Neural progenitor cell (in vitro differentiated cells): ENCODE measurements at places on chromosomes 5 and 9. TPM values are rescaled to one million over a fixed set of nuclear protein-coding genes. Genes with fewer than 3 reads are reported as not detected.

The FBP1 gene
- 0.31 TPM in 1 of 2 replicates, not detected in the other for total RNA-seq

The ZFP2 gene
- 6.8 and 14.5 TPM in 2 replicates for total RNA-seq

The SPAG8 gene
- 1.3 and 1.6 TPM in 2 replicates for total RNA-seq

The MORN5 gene
- 1.7 and 3.7 TPM in 2 replicates for total RNA-seq

The OR1J2 gene
- total RNA-seq = not detected in 2 replicates

The IGFBPL1 gene
- total RNA-seq = 26.6 and 43.2 TPM in 2 replicates

The TMEM215 gene
- total RNA-seq = not detected in 2 replicates

The NFIB gene
- total RNA-seq = 0.30 and 0.40 TPM in 2 replicates

The HBEGF gene
- 2.4 and 3.4 TPM in 2 replicates for total RNA-seq

- no peak for DNase-seq
These were observed 23.8 kb downstream of the C9 start for GRCh38 chr5:39340506-39340905.

- DNase-seq = no peak
These were observed 30.2 kb downstream of the ITGA2 start for GRCh38 chr5:53019320-53019719.

DNA sequence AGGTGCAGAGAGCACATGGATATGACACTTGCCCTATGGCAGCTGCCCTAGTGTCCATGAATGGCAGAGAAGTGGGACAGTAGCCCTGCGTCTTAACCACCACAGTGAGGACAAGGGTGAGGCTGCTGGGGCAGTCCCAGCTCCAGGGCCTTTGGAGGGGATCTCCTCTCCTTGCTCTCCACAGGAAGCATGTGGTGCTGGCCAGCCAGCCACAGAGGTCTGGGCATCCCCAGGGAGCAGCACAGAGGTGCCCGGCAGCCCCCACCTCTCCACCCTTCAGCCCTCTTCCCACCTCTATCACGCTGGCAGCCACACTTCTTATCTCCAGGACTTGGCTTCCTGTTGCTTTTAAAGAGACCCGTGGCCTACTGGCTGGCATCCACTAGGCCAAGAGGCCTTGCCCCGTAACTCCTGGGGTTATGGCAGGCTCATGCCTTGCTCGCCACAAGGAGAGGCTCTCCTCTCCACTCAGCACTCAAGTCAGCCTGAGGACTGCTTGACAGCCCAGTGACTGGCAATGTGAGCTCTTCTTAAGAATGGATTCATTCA is 21.9 kb downstream of the CSF2 start:
- DNase-seq = no peak

GRCh38 chr5:150502106-150502505 is 5.8 kb upstream of the NDST1 start:
- no peak for DNase-seq

DNA sequence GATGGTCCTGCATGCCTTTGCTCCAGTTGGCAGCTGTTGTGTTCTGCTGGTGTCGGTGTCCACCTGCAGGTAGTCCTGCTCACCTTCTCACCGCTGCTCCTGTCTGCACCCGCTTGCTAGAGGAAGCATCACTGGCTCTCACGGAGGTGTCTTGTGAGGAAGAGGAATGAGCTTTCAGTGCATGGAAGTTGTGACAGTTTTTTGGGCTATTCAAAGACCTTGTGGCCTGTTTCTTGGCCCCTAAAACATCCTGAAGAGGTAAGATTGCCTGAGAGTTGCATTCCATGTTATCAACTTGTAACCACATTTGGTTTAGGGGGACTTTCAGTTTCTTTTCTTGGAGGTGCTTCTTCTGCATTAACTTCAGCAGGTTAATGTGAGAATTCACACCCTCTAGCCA is 85.6 kb downstream of the MACROH2A1 start:
- DNase-seq = no peak

DNA sequence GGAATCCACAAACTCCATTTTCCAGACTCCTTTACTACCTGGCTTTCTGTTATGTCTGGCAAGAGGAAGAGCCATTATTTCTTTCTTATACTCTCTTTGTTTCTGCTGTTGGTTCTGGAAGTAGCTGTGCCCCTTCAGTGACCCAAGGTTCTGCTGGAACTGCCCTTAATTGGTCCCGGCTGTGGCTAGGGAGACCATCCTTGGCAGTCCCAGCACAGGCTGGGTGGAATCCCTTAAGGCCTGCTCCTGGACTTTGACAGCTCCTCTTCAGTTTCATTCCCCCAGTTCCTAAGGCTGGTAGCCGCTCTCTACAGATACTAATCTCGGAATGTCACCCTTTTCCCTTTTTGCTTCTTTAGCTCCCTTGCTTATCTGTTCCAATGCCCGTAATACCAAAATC is 81.9 kb upstream of the GLIS3 start:
- no peak for DNase-seq

GRCh38 chr5:170623576-170624181 is 119.9 kb downstream of the KCNIP1 start:
- peak; percentile 83 for DNase-seq

DNA sequence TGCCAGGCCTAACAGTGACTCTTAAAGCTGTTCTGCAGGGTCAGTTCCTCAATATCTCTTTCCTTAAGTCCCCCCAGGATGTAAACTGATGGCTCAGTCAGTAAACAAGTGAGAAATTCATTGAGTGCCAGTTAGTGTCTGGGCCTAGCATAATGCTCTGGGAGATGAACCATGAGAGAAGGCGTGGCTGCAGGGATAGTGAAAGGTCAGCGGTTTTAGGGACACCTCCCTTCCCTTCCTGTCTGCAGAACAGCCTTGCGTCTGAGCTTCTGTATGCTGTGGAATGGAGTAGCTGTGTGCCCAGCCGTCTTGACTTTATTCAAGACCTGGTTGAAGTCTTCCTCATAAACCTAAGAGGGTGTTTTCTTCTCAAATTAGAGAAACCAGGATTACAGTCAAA is 46.7 kb upstream of the DMRT3 start:
- DNase-seq = no peak

DNA sequence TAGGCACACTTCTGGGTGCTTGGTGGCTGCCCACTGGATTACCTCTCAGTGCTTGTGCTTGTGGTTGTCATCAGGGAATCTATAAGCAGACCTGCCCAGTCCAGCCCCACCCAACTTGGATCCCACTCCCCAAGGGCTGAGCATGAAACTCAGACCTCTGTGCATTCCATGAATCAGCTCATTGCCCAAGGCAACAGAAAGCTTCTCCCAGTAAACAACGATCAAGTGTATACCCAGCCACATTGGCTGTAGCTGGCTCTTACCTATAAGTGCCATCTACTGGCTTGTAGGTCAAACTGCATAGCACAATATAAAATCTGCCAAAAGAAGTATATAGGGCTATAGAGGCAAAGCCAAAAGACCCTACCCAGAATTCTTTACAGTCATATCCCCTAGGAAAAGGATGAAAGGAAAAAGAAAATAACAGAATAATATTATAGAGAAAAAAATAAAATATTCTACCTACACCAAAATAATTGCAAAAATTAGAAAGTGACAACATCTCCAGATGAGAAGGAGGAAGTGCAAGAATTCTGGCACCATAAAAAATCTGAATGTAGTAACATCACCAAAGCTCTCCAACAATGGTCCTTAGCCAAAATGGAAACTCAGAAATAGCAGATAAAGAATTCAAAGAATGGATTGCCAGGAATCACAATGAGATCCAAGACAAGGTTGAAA is 321.0 kb upstream of the TRPC7 start:
- peak; percentile 58 for DNase-seq

GRCh38 chr5:39584927-39585326 is 160.1 kb upstream of the DAB2 start:
- DNase-seq = no peak

GRCh38 chr9:134847752-134848432 is 32.7 kb upstream of the FCN2 start:
- no peak for DNase-seq

DNA sequence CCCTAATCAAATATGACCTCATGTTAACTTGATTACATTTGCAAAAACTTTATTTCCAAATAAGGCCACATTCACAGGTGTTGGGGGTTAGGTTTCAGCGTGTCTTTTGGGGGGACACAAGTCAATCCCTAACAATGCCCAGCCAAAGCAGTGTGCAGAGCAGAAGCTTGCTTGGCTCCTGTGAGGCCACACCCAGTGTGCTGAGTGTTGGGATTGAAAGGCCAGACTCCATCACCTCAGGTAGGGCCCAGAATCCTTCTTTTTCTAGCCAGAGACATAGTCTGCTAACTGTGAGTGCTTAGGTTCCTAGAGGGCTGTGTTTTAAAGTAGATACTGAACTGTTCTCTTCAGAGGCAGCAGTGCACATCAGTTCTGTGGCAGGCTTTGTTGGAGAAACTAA is 27.9 kb downstream of the KDM4C start:
- DNase-seq = no peak

DNA sequence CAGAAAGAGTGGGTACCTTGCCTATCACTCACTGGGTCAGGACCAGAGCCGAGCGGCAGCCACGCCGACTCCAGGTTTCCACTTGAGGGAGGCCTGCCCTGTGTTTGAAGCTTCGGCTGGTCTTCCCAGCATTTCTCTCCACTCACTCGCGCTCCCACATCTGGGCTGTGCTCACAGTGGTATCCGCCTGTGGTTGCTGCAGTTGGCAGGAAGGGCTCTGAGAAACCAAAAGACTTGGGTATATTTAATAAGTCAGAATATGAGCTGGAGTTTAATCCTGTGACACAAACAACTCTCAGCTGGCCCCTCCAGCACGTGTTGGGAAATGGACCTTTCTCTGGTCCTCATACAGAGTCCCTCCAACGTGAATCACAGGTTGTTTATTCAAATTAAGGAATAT is 70.9 kb downstream of the SPRY4 start:
- no peak for DNase-seq

DNA sequence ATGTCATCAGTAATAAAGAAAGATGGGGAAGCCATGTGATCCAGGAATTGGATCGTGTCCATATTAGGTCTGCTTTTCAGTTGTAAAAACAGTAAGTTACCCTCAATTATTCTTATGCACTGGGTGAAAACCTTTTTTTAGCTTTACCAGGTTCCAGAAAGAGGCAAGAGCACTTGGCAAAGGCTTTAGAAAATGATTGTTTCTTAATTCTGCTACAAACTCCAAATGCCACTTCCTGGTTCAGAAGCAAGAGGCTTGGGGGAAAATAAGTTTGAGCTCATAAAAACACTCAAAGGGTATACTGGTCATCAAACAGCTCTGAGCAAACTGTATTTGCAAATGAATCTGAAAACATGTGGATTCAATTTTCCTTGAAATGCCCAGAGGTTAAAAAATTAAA is 615.6 kb downstream of the EBF1 start:
- no peak for DNase-seq

GRCh38 chr9:127977884-127978647 is 2.7 kb downstream of the EEIG1 start:
- peak; percentile 78 for DNase-seq

DNA sequence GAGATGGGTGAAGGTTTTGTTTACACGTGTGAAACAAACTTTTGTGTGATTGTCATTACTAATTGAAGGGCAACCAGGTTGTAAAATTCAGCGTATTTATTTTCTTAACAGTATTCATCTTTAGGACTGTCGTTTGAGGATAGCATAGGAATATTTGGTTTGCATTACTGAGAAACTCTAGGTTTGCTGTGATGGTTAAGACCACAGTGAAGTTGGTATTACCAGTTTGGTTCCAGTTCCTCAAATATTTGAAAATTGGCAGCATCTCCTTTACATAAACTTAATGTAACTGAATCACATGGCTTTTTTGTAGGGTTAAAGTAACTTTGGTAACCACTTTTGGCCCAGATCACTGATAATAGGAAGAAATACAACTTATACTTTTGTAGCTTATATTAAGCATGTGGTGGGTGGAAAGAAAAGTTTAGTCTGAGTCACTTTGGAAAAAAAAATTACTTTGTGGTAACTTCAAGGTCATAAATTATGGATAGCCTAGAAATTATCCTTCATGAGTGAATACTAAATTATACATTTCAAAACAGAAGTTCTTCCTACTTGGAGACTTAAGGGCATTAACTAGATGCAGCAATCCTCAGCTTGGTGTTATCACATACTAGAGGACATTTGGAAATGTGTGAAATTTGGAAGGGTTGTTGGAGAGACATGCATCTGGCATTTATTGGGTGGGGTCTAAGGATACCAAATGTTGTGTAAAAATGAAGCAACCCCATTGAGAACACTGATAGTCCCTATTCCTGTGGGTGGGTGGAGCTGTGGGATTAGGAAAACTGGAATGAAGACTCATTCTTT is 33.9 kb downstream of the G3BP1 start:
- DNase-seq = no peak

- DNase-seq = no peak
These were observed 49.8 kb downstream of the GABBR2 start for GRCh38 chr9:98658951-98659351.

DNA sequence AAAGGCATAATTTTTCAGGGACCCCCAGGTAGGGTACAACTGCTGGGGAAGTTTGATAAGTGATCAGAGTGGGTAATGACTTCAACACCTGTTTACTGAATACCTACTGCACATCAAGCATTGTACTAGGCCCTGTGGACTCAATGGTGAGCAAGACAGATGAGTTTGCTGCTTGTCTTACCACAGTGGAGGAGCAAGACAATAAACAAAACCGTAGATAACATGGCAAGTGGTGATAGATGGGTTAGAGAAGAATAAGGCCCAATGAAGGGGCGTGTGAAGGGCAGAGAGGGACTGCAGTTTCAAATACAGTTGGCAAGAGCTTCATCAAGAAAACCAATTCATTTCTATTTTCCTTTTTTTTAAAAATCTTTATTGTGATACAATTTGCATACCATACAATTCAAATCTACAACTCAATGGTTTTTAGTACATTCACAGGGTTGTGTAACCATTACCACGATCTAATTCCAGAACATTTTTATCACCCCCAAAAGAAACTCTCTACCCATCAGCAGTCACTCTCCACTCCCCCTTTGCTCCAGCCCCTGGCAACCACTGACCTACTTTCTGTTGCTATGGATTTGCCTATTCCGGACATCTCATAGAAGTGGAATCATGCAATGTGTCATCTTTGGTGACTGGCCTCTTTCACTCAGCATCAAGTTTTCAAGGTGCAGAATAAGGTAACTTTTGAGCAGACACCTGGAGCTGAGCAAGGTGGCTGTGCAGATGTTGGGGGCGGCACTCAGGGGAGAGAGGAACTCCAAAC is 31.9 kb upstream of the HAND1 start:
- DNase-seq = no peak

DNA sequence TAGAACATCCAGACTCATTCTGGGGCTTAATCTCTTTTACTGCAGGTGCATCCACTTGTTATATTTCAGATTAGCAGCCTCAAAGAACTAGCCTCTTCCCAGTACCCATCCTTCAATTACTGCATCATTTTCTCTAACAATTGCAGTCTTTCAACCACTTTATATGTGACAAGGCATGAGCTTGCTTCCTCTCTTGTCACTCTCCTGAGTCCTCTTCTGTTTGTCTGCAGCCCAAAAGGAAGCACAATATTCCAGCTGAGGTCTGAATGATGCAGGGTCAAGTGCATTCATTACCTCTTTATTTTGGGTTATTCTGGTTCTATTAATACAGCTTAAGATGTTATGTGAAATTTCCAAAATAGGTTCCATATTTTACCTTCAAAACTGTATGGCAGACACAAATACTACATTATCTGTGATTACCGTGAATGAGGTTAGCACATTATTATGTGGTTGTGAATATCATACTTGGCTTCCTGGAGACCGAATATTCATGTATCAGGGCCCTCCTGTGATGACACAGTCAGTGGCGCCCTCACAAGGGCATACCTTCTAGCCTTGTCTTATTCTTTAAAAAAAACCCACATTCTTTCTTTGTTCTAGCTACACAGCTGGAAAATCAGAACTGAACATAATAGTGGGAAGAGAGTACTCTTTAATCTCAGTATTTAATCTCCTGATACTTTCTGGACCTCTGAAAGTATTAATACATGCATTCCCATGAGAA is 323.8 kb downstream of the PDE4D start:
- peak; percentile 20 for DNase-seq
